ENCODE measurements at places on chromosomes 2 and 18.

GRCh38 chr2:189559579-189560272 is 20.9 kb downstream of the SLC40A1 start:
- peak; percentile 32 for DNase-seq

GRCh38 chr2:218093879-218094278 is 24.8 kb downstream of the RUFY4 start:
- no peak for DNase-seq

DNA sequence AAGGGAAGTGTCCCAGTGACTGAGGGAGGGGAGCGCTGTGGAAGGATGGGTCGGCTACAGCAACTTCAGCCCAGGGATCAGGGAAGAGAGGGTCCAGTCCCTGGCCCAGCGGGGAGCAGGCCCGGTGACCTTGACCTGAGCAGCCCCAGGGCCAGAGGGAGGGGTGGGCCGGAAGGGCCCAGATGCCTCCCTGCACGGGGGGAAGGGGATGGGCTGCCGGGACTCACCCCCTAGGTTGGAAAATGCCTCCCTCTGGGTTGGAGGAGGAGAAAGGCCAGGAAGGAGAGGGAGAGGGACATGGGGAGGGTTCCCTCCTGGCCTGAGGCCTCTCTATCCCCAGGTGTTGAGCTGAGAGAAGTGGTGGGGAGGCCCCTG is 19.8 kb downstream of the GPC1 start:
- DNase-seq = no peak

DNA sequence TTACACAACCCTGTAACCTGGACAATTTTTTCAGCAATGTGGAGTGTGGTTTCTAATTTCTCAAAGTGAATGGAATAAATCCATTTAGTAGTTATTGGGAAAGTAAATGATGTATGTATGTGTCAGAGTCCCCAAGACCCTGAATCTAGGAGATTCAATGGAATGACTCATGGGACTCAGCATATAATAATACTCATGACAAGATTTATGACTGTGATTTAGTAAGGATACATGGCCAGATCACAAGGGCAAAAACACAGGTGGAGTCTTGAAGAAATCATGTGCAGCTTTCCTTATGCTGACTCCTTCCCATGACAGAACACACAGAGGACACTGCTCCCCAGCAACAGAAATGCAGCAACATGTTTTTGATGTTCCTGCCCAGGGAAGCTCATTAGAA is 1877.7 kb upstream of the LRRTM1 start:
- DNase-seq = no peak
